ENCODE measurements at places on chromosomes 3 and 15.

DNA sequence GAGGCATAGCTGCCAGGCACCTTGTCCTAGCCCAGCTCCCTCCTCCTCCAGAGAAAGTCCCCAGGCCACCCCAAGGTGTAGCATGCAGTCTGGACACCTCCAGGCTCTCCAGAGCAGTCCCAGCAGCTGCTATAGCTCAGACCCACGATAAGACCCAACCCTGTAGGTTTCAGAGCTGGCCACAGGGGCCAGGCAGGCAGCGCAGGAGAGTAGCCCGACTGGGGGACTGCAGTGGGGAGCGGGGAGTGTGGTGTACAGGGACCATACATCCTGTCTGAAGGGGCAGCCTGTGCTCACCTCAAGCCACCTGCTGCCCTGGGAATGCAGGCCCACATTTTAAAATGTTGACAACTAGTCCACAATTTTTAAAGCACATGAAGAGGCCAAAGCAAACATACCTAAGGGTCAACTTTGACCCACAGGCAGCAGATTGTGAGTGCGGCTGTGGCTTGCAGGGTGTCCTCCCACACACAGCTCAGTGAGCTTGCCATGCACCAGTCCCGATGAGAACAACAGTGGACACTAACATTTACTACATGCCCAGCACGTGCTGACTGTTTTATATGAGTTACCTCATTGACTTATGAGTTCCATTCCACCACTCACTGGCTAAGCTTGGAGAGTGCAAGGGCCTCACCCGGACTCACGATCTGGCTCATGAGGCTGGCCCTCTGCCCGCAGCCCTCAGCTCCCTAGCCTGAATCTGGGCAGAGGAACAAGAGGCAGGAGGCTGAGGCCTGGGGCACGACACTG, 81.4 kb downstream of the DNAJB8 start:
- H3K4me3 ChIP-seq, result no peak overlapping the region
- H3K4me1 ChIP-seq, result peaks cover 11% of the 10 kb centered on the region
- peaks cover 2% of the 10 kb centered on the region for H3K36me3 ChIP-seq

GRCh38 chr3:195754141-195754540, 33.4 kb downstream of the MUC20 start:
- H3K4me3 ChIP-seq, result no peak overlapping the region
- peaks cover 24% of the 10 kb centered on the region for H3K27me3 ChIP-seq
- H3K36me3 ChIP-seq, result no peaks in the 10 kb centered on the region
- no peak for DNase-seq
- peak overlapping the region; percentile 52 for H3K27ac ChIP-seq

GRCh38 chr3:192024751-192025150, 563.8 kb downstream of the PYDC2 start:
- no peaks in the 10 kb centered on the region for H3K27me3 ChIP-seq
- H3K27ac ChIP-seq, result no peak overlapping the region
- no peak for DNase-seq
- H3K36me3 ChIP-seq, result no peaks in the 10 kb centered on the region
- H3K4me1 ChIP-seq, result peaks cover 5% of the 10 kb centered on the region

- H3K4me3 ChIP-seq, result no peak overlapping the region
These were observed 36.9 kb downstream of the LIMD1 start for GRCh38 chr3:45631486-45631885.

GRCh38 chr15:39479911-39480310, 101.0 kb upstream of the THBS1 start:
- H3K4me1 ChIP-seq, result peaks cover 3% of the 10 kb centered on the region
- no peaks in the 10 kb centered on the region for H3K36me3 ChIP-seq
- H3K4me3 ChIP-seq, result no peak overlapping the region
- no peak for DNase-seq
- peaks cover 3% of the 10 kb centered on the region for H3K27me3 ChIP-seq

DNA sequence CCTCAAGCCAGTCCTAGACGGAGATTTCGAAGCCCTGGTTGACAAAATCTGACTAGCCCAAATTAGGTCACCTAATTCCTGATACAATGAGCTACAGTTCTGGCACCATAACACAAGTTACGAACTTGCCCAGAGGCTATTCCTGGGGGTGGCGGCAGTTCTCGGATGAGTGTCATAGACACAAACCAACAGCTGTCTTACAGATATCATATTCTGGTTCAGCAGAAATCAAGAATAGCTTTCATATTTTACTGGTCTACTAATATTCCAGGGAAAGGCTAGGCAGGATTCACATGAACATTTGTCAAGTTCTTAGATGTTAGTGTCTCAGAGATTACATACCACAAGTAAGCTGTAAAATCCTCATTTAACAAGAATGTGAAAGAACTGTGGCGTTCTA, 8.8 kb downstream of the ANAPC13 start:
- DNase-seq, result no peak
- H3K4me3 ChIP-seq, result no peak overlapping the region
- H3K27me3 ChIP-seq, result no peaks in the 10 kb centered on the region
- H3K36me3 ChIP-seq, result peaks cover 26% of the 10 kb centered on the region
- peaks cover 29% of the 10 kb centered on the region for H3K4me1 ChIP-seq

DNA sequence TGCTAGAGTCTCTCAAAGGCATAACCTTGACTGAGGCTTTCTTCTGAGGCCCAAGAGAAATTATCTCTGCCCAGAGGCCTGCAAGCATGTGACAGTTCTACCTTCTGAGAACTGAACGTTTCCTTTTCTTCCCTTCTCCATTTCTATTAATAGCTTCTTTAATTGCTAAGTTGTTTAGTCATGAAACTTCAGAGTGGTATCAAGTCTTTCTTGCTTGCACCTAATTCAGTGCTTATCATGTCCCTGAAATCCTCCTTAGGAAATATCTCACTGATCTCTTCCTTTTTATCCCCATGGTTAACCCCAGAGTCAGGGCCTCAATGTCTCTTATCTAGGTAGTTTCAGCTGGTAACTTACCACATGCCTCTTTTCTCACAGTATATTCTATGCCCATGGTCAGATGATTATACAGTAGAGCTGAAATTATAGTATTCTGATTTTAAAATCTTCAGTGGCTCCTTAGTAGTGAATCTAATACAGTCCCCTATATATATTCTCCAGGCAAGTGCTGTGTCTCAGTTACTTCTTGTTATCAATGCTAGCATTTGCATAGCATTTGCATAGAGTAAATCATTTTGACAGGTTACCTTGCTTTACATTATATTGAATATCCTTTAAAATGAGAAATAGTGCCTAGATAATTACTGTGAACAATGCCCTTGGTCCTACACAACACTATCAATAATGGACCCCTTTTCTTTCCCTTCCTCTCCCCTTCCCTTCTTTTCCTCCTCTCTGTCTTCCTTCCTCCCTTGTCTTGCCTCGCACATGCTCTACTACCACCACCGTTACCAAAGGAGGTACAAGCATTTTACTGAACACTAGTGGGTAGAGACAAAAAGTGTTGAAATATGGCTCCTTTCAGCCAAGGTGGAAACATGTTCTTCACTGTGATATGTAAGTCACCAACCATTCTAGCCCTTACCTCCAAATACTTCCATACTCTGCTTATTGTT, 33.0 kb downstream of the KBTBD8 start:
- no peaks in the 10 kb centered on the region for H3K36me3 ChIP-seq
- H3K27me3 ChIP-seq, result no peaks in the 10 kb centered on the region
- no peak for DNase-seq
- peaks cover 27% of the 10 kb centered on the region for H3K4me1 ChIP-seq

- H3K27me3 ChIP-seq, result no peaks in the 10 kb centered on the region
- H3K36me3 ChIP-seq, result peaks cover 16% of the 10 kb centered on the region
- no peak overlapping the region for H3K4me3 ChIP-seq
- peak overlapping the region; percentile 93 for H3K27ac ChIP-seq
These were observed 102.9 kb downstream of the FNDC3B start for GRCh38 chr3:172142051-172142863.

DNA sequence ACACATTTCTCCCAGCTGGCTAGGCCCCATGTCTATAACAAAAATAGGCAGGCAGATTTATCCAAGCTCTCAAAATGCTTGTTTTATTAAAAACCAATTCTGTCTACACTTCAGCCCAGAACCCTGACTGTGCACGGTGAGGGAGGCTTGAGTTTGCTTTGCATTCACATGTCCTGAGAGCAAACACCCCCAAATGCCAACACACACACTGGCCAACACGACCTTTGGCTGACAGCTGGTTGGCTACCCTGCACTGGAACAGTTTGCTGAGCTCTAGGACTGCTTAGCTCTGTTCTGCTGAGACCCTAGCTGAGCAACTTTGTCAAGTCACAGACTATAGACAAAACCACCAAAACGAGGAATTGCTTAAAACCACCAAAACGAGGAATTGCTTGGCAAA, 3.6 kb downstream of the STIMATE start:
- DNase-seq, result no peak
- peaks cover 22% of the 10 kb centered on the region for H3K4me1 ChIP-seq
- no peaks in the 10 kb centered on the region for H3K27me3 ChIP-seq
- H3K4me3 ChIP-seq, result no peak overlapping the region

DNA sequence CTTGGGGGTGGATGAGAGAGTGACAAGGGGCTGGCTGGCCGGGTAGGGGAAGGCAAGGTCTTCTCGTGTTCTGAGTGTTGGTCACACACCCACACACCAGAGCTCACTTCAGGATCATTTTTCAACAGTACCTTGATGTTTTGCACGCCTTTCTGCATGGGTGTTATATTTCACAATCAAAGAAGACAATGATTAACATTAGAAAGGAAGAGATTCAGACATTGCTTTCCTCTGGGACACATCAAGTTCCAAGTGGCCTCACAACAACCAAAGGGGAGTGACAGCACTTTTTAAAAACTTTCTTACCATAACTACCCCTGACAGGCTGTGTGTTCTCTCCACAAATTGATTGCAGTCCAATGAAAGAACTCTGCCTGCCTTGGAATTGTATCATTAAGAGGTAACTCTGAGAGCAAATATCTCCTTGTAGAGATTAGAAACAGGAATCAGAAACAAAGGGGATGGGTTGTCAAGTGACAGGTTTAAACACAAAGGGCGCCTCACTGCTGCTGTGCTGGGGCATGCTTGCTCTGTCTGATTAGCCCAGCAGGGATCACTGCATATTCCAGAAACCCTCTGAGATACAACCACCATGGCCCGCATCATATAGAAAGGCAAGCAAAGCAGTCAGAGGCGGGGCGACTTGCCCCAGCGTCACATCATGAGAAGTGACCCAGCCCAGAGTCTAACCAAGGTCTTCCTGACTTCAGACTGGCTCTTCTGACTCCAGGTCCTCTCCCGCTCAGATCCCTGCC, 230.8 kb downstream of the FEZF2 start:
- no peaks in the 10 kb centered on the region for H3K27me3 ChIP-seq
- H3K4me3 ChIP-seq, result no peak overlapping the region
- no peak overlapping the region for H3K27ac ChIP-seq
- H3K4me1 ChIP-seq, result peaks cover 24% of the 10 kb centered on the region
- DNase-seq, result no peak
- H3K36me3 ChIP-seq, result peaks cover 5% of the 10 kb centered on the region

GRCh38 chr15:50904211-50904610, 4.3 kb upstream of the AP4E1 start:
- no peaks in the 10 kb centered on the region for H3K27me3 ChIP-seq
- peaks cover 3% of the 10 kb centered on the region for H3K4me1 ChIP-seq
- H3K4me3 ChIP-seq, result no peak overlapping the region
- no peaks in the 10 kb centered on the region for H3K36me3 ChIP-seq
- H3K27ac ChIP-seq, result no peak overlapping the region

DNA sequence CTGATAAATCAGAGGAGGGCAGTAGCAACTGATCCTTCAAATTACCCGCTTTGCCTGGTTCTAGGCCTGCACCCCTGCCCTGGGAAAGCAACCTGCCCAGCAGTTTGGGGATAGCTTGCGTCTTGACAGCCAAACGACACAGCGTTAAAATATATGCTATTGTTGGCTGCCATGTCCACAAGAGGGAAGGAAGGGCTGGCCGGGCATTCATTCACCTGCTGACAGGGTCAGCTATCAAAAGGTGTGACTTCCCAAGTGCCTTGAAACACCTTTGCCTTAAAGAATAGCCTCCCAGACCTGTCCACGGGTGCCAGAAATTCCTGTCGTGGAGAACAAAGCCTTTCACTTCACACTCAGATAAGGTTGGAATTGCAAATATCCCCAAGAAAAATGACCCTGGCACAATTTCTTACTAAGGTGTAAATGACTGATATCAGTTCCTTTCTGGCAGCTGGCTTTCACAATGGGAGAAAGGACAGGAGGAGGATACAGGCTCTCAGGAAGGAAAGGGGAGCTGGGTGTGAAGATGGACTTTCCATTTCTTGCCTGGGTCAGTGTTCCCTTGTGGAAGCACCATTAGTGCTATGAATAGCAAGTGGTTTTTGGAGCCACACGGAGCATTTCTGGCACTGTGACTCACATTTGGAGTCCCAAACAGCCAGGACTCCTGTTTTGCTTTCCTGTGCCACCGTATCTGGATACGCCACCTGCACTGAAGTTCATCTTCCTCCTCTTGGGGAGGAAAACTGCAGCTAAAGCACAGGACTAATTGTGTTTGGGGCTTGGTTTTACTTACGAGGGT, 19.2 kb downstream of the ALDH1A3 start:
- H3K4me3 ChIP-seq, result no peak overlapping the region
- no peaks in the 10 kb centered on the region for H3K36me3 ChIP-seq
- no peak for DNase-seq

DNA sequence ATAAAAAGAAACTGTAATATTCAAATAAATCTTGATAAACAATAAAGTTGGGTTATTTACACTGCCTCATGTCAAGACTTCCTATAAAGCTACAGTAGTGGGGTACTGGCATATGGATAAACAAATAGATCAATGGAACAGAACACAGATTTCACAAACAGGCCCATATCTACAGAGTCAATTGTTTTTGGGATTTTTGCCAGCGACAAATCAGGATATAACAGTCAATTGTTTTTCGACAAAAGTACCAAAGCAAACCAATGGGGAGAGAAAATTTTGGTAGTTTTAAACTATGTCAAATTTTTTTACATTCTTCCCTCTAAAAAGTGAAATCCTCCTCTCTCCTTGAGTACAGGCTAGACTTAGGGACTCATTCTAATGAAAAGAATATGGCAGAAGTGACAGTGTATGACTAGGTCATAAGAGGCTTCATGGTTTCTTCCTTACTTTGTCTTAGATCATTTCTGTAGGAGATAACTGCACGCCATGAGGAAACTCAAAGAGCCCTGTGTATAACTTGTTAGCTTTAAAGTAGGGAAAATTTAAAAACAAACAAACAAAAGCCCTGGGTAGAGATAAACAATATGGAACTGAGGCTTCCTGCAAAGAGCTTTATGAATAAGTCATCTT, 16.9 kb downstream of the IP6K1 start:
- H3K27me3 ChIP-seq, result no peaks in the 10 kb centered on the region
- no peak overlapping the region for H3K4me3 ChIP-seq
- no peak overlapping the region for H3K27ac ChIP-seq
- H3K4me1 ChIP-seq, result no peaks in the 10 kb centered on the region

- peak within 1 kb of the TSS; percentile 97 for H3K27ac ChIP-seq
- H3K4me3 ChIP-seq, result peak within 1 kb of the TSS; percentile 93
- peaks cover 23% of the 10 kb centered on the region for H3K4me1 ChIP-seq
- H3K27me3 ChIP-seq, result peaks cover 49% of the 10 kb centered on the region
These were observed at the start of gene SOX2 for GRCh38 chr3:181711325-181712135. TSS of gene SOX2 (plus strand) at chr3:181711925. CDS start at chr3:181712361, 436 bp downstream.

- no peaks in the 10 kb centered on the region for H3K27me3 ChIP-seq
- DNase-seq, result no peak
- peaks cover 16% of the 10 kb centered on the region for H3K36me3 ChIP-seq
These were observed 7.7 kb downstream of the PKM start for GRCh38 chr15:72223278-72223677.

GRCh38 chr3:71579935-71580406, 3.6 kb downstream of the FOXP1 start:
- peaks cover 58% of the 10 kb centered on the region for H3K4me1 ChIP-seq
- H3K27ac ChIP-seq, result peak overlapping the region; percentile 91
- no peaks in the 10 kb centered on the region for H3K27me3 ChIP-seq
- peak overlapping the region; percentile 96 for H3K4me3 ChIP-seq

- no peak overlapping the region for H3K27ac ChIP-seq
- no peak for DNase-seq
- H3K4me1 ChIP-seq, result peaks cover 4% of the 10 kb centered on the region
- no peak overlapping the region for H3K4me3 ChIP-seq
These were observed 49.0 kb downstream of the B3GNT5 start for GRCh38 chr3:183301937-183302580.

GRCh38 chr15:94972314-94972713, 741.0 kb downstream of the MCTP2 start:
- no peaks in the 10 kb centered on the region for H3K36me3 ChIP-seq
- peaks cover 2% of the 10 kb centered on the region for H3K4me1 ChIP-seq
- H3K27me3 ChIP-seq, result no peaks in the 10 kb centered on the region
